ENCODE measurements at places on chromosomes 3 and 15. TPM values are rescaled to one million over a fixed set of nuclear protein-coding genes. Genes with fewer than 3 reads are reported as not detected.

DNA sequence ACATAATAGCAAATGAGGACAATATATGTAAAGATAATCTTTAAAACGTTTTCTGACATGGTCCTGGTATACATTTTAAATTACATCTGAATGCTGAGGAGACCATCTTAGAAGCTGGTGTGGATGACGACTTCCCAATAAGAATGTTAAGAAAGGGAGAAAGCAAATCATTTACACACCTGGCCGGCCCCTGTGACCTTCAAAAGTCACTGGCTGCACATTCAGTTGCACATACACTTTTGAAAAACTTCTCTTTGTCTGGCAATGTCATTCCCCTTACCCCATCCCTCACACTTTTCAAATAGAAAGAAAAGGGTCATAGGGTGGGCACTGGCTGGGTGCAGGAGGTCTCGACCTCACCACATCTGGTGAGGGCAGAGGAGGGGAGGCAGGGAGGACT, 391.0 kb downstream of the MECOM start:
- DNase-seq: no peak

DNA sequence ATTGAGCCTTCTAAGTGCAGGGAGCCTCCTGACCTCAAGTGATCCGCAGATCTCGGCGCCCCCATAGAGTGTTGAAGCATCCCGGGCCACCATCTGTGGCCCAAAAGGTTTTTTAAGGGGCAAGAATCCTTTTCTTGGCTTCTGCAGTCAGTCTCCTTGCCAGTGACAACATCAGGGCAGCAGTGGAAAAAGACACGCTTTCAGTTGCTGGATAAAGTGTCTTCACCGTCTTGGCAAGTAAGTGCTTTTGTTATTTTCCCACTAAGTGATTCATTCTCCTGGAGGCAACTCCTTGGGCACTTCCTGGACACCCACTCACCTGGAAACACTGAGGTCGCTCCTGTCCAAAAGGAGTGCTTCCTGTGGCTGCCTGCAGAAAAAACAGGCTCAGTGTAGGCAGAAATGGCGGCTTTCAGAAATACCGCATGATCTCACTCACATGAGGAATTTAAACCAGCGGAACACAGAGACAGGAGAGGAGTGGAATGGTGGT, 71.7 kb upstream of the ABHD2 start:
- DNase-seq: no peak

The CACNA1D gene
- total RNA-seq: 0.78 TPM

The UBAP1L gene
- 1.6 TPM for total RNA-seq

- no peak for DNase-seq
Observed at GRCh38 chr3:186287711-186288110, 74.3 kb downstream of the DGKG start.

GRCh38 chr3:179769411-179770247, 116.8 kb downstream of the USP13 start:
- DNase-seq: no peak

The LRRIQ4 gene
- total RNA-seq: not detected

DNA sequence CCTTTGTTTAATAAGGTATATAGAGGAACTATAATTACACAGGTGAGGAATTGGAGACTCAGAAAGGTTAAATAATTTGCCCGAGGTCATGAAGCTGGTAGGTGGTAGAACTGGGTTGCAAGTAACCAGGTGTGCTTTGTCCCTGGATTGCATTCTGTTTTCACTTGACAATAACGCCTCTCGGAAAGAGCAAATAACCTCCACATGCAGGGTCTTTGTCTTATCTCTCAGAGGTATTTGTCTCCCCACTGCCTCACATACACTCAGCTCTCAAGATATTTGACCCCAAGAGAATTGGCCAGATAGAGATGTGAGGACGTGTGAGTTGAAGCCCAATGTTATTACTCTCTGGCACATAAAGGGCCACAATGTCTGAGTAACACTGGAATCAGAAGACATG, 320.9 kb upstream of the ONECUT1 start:
- no peak for DNase-seq

DNA sequence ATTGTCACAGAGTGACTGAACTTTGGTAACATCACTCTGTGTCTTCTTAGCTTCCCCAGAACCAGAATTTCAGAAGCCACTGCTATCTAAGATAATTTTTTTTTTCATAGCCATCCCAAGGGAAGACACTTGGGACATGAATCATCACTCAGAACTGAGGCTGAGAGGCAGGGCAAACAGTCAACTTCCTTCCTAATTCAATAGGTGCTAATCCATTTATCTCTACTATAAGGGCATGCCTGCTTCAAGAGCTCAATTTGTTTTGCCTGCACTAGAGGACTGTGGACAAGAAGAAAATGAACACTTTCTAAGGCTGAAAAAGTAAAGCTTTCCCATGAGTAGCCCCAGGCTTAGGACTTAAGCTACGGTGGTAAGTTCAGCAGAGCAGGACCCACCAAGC, 56.7 kb upstream of the MYRIP start:
- no peak for DNase-seq

GRCh38 chr3:98136631-98137030, 6.1 kb downstream of the OR5H1 start:
- DNase-seq: no peak

- DNase-seq: peak; percentile 28
Observed at GRCh38 chr15:41560572-41560874, 1.5 kb downstream of the TYRO3 start.

- DNase-seq: no peak
Observed at GRCh38 chr15:65081270-65081669, 4.7 kb downstream of the KBTBD13 start.

DNA sequence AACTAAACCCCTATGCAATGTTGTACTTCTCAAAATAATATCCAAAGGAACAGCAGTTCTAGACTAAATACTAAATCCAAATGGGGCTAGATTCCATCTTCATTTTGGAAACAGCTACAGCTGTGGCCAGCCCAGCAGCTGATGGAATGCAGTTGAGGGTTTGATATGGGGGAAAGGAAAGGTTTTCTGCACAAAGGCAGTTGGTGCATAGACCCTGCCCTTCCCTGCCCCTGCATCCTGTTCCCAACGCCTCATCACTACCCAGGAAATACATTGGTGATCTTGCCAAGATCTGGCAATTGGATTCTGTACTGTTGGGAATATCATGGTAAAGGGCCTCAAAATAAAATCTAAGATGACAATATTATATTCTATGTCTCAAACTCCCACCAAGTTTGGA, 43.9 kb downstream of the DTWD1 start:
- DNase-seq: no peak

The KIF15 gene
- total RNA-seq: 0.73 TPM

GRCh38 chr3:98735296-98735695, 27.8 kb upstream of the ST3GAL6 start:
- DNase-seq: no peak

The LNP1 gene
- 2.6 TPM for total RNA-seq

The KBTBD8 gene
- 4.2 TPM for total RNA-seq

- no peak for DNase-seq
Observed at GRCh38 chr15:92029767-92030166, 176.3 kb downstream of the SLCO3A1 start.

GRCh38 chr3:60017631-60018030, 967.8 kb upstream of the CFAP20DC start:
- DNase-seq: no peak

The FHIT gene
- total RNA-seq: 21.5 TPM

The APOD gene
- total RNA-seq: 322 TPM

The EPM2AIP1 gene
- 17.9 TPM for total RNA-seq

The FETUB gene
- total RNA-seq: not detected

DNA sequence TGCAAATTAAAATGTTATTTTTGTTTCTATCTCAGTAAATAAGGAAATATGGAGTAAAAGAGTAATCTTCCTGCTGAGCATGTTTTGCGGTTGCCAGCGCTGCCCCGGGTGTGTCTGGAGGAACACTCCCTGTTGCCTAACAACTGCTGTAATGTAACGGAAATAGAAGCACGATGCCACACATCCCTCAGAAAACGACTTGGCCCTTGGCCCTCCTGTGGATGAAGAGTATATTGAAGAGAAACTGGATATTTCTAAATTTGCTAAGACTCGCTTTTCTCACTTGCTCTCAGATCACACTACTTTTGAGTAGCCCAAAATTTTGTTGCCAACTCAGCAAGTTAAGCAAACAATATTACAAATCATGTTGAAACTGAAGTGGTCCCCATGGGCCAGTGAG, 18.9 kb downstream of the CX3CR1 start:
- DNase-seq: peak; percentile 92

DNA sequence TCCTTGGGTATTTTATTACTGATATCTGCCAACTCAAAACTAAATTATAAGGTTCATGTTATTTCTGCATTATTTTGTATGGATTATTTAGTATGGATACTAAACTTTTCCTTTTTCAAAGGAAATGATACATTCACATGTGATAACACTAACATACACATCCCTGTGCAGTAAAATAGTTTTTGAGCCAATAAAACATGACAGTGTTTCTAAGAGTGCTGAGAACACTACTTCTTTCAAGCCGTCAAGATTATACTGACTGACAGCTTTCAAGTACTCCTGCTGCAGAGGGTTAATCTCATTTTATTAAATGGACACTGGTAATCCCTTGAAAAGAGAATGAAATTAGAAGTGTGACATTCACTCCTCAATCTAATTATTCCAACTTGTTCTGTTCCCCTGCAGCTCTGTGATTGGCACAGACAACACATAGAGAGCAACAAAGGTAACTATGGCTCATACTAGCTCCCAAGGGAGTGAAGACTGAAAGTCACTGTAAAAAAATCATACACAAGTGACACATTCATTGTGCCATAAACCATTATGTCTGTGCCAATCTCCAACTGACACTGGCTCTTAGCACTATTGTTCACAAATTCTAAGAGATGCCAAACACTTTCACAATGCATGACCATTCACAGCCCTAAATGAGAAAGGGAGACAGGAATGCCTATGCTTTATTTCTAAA, 468.6 kb downstream of the SHQ1 start:
- no peak for DNase-seq

DNA sequence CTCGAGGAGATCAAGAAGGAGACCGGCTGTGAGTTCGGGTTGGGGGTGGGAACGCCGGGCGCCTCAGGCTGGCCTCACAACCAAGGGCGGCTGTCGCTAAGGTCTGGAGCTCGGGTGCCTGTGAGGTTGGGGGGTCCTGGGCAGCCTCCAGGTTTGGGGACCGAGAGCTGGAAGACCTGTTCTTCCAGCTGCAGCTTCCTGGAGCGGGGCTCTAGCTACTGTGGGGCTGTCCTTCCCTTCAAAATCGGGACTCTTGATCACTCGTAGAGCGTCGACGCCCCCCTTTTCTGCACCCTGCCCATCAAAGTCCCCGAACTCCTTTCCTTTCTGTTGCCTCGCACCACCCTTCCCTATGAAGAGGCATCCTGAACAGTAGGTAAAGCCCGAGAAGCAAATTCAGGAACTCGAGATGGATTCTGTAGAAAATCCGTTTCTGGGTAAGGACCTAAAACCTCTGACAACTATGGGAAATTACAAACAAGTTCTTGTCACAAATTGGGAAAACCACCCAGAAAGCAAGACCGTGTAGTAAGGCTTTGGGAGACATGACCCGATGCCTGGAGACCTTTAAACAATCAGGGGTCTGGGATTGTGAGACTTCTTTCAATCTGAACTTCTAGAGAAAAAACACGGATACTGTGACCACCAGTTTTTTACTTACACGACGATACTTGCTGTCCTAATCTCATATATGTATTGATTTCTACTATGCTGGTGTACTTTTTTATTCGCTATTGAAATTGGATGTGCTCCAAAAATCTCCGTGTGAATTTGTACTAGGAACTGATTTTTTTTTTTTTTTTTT, 556 bp downstream of the CHP1 start:
- no peak for DNase-seq

The DNASE1L3 gene
- total RNA-seq: 3.7 TPM

DNA sequence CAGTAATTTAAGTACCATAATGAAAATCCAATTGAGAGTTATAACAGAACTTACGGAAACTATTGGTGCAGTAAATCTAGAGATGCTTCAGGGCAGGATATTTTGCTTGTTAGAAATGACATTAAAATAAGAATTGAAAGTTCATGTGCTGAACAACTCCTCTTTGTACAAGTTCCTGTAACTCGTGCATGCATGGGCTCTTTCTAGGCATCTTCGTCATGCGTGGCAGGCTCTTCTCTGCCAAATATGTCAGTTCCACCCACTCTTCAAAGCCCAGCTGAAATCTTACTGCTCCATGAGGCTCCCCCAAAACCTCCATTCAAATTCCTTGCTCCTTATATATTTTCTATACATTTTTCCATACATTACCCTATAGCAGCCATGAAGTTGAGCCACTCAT, 48.7 kb downstream of the FBN1 start:
- DNase-seq: no peak

- no peak for DNase-seq
Observed at GRCh38 chr3:23845326-23846216, 39.8 kb downstream of the UBE2E1 start.

The PRR23E gene
- total RNA-seq: not detected

- DNase-seq: no peak
Observed at GRCh38 chr3:37702478-37703154, 159.1 kb upstream of the CTDSPL start.

The TRAT1 gene
- not detected for total RNA-seq

The PLS1 gene
- 1.9 TPM for total RNA-seq

The LMAN1L gene
- total RNA-seq: 20.6 TPM

The CRYBG3 gene
- total RNA-seq: 18.6 TPM

The ISL2 gene
- not detected for total RNA-seq

The CIAO2A gene
- total RNA-seq: 57.9 TPM

The CCR2 gene
- total RNA-seq: 0.91 TPM

GRCh38 chr15:37083610-37084009, 16.7 kb downstream of the MEIS2 start:
- DNase-seq: no peak

DNA sequence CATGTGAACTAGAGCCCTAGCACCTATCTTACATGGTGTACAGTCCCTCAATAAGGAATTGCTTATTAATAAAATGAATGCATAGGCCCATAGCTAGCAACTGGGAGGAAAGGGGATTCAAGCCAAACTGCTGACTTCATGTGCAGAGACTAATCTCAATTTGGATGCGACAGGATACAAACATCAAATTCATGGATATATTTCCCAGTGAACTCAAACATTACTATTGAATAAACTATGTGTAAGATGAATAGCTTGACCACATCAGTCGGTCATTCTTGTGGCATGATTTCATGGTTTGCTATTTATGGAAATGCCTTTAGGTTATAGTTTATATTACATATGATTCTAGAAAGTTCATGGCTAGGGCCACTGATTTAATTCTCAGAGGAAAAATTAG, 268.6 kb upstream of the SLITRK3 start:
- no peak for DNase-seq

The NAALADL2 gene
- 2.2 TPM for total RNA-seq

The ASB7 gene
- total RNA-seq: 5.1 TPM

The SHF gene
- total RNA-seq: 3.3 TPM
